ENCODE measurements at places on chromosomes 3 and 15.

- DNase-seq, result no peak
Observed at GRCh38 chr15:44810237-44810636, 73.9 kb downstream of the TRIM69 start.

DNA sequence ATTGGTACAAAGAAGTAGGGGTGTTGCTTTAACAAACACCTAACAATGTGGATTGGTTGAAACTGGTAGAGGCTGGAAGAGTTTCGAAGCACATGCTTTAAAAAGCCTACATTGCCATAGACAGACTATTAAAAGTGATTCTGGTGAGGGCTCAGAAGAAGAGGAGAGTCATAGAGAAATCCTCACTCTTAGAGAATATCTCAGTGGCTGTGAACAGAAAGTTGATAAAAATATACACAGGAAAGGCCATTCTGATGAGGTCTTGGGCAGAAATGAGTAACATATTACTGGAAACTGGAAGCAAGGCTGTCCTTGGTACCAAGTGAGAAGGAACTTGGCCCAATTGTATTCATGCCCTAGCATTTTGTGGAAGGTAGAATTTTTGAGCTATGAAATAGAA lies 173.7 kb upstream of the CRBN start:
- DNase-seq, result no peak

GRCh38 chr3:154040283-154040682 lies 80.9 kb upstream of the ARHGEF26 start:
- DNase-seq, result peak; percentile 19

GRCh38 chr3:28053759-28054158 lies 187.7 kb upstream of the CMC1 start:
- no peak for DNase-seq

DNA sequence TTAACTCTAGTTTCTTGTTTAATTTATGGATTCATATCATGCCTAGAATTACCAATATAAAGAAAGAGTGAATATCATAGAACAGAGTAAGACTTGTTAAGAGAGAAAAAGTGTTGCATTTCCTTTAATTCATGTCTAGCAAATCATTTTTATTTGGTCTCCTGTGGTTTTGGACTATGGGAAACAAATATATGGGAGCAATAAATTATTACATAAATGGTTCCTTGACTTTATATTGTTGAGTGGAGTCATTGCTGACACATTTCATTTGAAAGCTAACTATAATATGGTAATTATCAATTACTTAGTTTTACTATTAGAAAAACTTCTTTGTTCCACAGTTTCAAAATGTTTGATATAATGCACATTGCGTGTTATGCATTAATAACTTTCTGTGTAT lies 144.7 kb upstream of the CGNL1 start:
- DNase-seq, result no peak

GRCh38 chr3:13492976-13493866 lies 13.1 kb downstream of the HDAC11 start:
- DNase-seq, result no peak

- no peak for DNase-seq
Observed at GRCh38 chr15:36110659-36110993, 468.8 kb upstream of the CDIN1 start.

GRCh38 chr3:11613851-11614487 lies 29.7 kb downstream of the VGLL4 start:
- no peak for DNase-seq

- no peak for DNase-seq
Observed at GRCh38 chr3:152619691-152620090, 215.2 kb upstream of the P2RY1 start.

DNA sequence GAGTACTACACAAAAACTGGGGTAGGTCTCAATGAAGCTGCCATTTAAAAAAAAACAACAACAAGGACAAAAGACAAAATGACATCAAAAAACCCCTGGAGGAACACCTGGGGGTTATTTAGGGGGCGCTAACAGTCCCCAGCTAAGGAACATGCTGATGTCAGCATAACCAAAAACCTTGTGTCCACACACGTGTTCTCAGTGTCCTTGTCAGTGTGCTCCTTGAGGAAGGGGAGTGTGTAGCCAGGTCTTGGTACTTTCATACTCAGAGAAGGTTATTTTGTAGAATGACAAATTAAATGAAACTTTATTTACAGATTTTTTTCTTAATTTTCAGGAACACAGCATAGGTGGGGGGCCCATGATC lies 31.2 kb upstream of the CLRN1 start:
- DNase-seq, result no peak
